ENCODE measurements at places on chromosomes 11 and 22. TPM values are rescaled to one million over a fixed set of nuclear protein-coding genes. Genes with fewer than 3 reads are reported as not detected.

MUC15 gene
- total RNA-seq, result 0.39 TPM

OR51E2 gene
- not detected for total RNA-seq

DNAJC4 gene
- total RNA-seq, result 12.7 TPM

ATM gene
- total RNA-seq, result 21.9 TPM

CLCF1 gene
- total RNA-seq, result 1.6 TPM

CCDC87 gene
- 0.32 TPM for total RNA-seq

MLC1 gene
- total RNA-seq, result not detected

ABTB2 gene
- total RNA-seq, result 0.99 TPM

MRGPRX4 gene
- total RNA-seq, result not detected

APOL1 gene
- total RNA-seq, result 1.8 TPM

- DNase-seq, result no peak
Observed at GRCh38 chr22:36026741-36027140, 1.9 kb downstream of the RBFOX2 start.

DNA sequence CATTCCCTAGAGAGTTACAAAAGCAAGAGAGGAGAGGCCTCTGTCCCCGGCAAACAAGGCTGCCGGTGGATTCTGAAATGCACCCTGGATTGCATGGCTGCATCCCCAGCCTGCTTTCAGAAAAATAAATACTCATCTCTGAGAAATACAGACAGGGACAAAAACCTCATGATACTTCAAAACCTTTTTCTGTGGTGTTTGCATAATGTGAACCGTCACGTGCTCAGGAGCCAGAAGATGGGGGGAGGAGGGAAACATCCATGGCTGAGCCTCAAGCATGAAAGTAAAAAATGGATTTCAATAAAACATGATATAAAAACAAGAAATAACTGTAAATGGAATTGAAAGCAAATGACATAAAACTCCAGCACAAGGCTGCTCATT lies 198.5 kb upstream of the NCAM1 start:
- no peak for DNase-seq

- DNase-seq, result peak; percentile 97
Observed at GRCh38 chr22:45804986-45805325, 133.3 kb downstream of the ATXN10 start.

GRCh38 chr11:120079750-120080610 lies 57.9 kb downstream of the TRIM29 start:
- no peak for DNase-seq

DNA sequence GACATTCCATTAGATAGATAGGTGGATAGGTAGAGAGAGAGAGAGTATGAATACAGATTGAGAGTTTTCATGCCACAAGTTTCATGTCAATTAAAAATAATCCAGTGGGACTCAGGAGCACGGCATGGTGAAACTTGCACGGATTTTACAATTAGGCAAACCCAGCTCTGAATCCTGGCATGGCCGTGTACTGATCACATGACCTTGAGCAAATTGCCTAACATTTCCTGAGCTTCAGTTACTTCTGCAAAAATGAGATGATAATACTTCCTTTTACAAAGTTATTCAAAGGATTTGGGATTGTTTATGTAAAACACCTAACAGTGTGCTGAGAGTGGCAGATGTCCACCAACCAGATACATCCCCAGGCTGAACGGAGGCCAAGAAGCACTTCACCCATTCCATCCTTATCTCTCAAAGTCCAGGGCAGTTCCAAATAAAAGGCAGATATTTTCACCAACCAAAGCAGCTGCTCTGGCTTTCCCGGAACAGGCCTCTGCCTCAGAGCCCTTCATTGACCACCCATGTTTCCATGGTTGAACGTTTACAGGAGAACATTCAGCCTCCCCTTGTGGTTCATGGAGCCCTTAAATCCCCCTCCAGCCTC lies 17.9 kb downstream of the APLNR start:
- DNase-seq, result peak; percentile 15

- DNase-seq, result no peak
Observed at GRCh38 chr22:38967451-38968450, 10.3 kb downstream of the APOBEC3A start.

DNA sequence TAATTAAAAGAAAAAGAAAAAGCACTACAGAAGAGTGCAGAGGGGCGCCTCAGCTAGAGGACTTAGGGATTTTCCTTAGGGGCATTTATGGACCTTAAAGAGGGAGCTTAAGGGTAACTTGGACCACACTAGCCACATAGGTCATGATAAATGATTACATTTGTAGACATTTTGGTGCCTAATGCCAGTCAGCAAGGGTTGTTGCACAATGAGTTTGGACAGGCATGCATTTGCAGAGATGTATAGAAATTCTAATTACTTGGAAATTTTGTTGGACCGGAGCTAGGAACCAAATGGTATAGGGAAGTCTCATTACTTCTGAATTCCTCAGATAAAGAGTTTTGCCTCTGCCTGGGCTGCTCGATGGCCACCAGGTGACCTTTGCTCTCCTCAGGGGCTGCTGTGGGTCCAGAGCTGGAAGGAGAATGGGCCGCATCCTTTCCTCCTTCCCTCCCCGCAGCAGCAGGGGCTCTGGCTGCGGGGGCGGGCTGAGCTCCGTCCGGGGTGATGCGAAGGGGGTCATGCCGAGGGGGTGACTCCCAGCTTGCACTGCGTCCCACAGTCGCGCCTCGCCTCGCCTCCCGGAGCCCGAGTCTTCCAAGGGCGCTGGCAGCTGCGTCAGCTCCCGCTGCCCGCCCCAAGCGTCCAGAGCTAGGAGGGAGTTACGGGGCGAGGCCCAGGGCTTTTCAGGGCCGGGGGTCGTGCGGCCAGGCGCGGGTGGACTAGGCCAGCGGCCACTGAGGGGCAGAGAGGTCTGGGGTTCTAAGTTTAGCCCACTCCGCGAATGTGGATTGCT lies 20.3 kb upstream of the MALAT1 start:
- DNase-seq, result no peak

DNA sequence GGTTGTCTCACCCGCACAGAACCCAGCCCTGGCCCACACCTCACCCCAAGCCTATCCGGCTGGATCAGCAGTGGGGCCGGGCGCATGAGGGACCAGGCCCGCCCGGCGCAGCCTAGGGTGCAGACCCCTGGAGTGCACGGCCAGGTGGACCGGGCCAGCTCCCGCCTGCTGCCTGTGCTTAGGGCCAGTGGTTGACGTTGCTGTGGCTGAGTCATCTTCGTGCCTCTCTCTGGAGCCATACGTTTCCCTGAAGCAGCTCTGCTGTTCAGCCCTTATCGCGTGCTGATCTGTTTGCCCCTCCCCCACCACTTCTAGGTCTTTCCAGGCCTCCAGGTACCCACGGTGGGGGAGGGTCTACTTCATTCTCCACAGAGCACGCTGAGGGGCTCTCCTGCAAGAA lies 39.5 kb downstream of the CDKN1C start:
- no peak for DNase-seq

GRCh38 chr22:28014211-28015045 lies 95.4 kb upstream of the PITPNB start:
- no peak for DNase-seq

DNA sequence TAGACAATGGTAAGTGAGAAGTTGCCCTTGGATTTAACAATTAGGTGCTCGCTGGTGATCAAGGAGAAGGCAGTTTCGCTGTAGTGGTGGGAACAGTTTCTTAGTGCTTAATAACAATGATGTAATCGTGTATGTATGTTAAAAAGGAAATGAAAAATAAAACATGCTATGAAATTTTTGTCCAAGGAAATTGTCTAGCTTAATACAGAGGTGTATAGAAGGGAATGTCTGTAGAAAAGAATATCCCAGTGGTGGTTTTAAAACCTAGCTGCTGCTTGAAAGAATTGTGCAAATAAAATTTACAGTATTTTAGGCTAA lies 53.1 kb downstream of the SWAP70 start:
- DNase-seq, result no peak

GRCh38 chr11:5550440-5551095 lies 2.2 kb upstream of the OR52H1 start:
- peak; percentile 79 for DNase-seq

DNA sequence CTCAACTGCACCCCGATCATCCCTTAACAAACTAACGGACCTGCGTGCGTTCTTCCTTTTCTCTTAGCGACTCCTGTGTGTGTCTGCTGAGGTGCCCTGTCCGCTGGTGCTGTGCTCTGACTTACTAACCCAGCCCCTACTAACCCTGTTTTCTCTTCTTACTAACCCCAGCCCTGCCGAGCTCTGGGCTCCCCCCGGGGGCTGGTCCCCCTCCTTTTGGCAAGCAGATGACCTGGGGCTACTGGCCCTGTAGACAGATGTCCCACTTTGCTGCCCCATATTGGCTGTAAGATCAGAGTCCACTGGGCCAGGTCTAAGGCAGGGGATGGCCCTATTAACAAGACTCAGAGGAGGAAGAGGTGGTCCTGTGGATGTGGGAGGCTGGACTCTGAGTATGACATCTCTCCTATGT lies 14.7 kb downstream of the MIAT start:
- DNase-seq, result no peak

DNA sequence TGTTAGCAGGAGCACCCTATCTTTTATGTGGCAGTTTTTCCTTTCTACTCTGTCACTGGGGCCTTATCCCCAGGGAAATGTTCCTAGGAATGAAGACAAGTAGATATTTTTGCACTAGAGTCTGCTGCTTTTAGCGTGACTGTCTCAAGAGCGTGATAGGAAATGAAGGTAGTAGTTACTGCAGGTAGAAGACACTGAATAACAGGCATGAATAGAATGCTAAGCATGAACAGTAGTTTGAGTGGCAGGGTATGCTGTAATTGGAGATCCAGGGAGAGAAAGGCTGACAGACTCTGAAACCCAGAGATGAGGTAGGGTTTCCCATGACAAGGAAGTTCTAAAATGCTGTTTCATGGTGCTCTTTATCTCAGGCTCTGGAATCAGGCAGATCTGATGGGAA lies 475.1 kb downstream of the NELL1 start:
- no peak for DNase-seq

DNA sequence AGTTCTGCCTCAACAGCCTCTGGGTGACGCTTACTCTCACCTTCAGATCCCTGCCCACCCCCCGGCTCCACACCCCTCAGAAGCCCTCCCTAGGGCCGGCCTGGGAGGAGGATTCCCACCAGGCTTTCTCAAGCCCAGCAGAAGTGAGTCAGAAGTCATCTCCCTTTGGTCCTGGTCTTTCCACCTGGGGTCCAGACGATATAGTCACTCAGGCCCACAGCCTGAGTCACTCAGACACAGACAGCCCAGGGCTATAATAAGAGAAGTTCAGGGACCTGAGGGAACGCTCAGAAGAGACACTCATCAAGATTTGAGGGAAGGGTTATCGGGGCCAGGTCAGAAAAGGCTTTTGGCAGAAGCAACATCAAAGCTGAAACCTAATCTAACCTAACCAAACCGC lies 127.1 kb downstream of the SPATA19 start:
- no peak for DNase-seq

DNA sequence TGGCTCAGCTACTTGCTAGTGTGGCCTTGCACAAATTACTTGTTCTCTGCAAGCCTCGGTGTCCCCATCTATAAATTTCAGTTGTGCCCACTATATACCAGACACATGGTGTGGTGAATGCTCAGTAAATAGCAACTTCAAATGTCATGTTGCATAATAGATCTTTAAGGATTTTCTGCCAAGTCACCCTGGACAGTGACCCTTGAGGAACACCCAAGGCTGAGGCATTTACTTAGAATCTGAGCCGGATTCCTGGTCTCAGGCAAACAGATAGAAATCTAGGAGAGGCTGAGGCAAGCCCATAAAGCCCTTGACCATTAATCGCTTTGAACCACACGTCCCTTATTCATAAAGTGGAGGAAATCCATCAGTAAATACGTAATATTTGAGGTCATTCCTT lies 9.7 kb downstream of the TEAD1 start:
- DNase-seq, result no peak

DNA sequence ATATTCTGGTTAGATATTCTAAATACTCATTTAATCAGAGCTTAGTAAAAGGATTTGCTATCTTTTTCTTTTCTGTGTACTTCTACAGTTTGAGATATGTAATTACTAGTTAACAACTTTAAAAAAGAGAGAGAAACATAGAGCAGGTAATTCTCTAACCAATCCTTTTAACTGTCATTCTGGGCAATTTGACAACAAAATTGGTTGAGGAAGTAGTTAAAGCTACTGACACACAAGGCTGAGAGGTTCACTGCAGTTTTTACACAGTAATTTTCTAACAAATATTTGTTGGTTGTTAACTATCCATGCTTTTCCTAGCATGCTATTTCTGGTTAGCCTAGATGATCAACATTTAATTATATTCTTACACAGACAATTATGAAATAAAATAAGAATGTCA lies 3.6 kb downstream of the SOX6 start:
- DNase-seq, result no peak

GRCh38 chr11:60594998-60595642 lies 79.9 kb downstream of the MS4A13 start:
- DNase-seq, result no peak

DNA sequence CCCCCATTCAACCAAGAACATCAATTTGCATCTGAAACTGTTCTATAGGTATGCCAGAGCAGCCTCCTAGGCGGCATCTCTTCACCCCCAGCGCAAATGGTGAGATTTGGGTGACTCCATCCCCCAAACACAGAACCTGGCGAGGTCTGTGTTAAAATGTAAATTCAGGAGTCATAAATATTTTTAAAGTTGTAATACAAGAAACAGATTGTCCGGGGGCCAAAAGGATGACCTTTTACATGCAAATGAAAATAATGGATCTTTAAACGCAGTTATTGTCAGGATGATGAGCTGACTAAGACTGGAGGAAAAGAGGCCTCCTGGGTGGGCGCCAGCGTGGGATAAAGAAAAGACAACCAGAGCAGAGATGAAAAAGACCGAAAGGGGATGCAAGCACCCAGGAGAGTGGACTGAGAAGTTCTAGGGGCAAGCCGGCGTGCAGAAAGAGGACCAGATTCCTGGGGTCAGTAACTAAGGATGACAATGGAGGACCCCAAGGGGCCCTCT lies 16.0 kb upstream of the ADA2 start:
- no peak for DNase-seq

- no peak for DNase-seq
Observed at GRCh38 chr11:65730461-65730860, 9.9 kb upstream of the RNASEH2C start.

DNA sequence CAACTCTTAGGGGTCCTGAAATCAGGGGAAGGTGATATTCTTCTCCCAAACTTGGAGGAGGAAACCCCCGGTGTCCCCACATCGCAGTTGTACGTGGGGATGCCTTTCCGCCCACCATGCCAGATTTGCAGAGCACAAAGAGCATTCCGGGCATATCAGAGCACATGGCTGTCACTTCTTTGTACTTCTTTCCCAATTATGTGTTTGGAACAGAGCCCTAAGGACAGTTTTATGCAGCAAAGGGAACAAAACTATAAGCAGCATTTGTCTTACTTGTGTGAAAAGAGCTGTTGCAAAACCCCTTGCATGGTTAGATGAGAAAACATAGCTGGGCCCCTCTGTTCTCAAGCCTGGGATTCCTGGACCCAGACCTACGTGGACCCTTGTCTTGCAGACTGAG lies 41.2 kb downstream of the NTM start:
- DNase-seq, result no peak

- peak; percentile 48 for DNase-seq
Observed at GRCh38 chr11:69131644-69132300, 24.0 kb upstream of the SMIM38 start.
